ENCODE measurements at places on chromosomes 5 and 9. TPM values are rescaled to one million over a fixed set of nuclear protein-coding genes. Genes with fewer than 3 reads are reported as not detected.

Gene SCGB3A2
- not detected for total RNA-seq

Gene DNM1
- total RNA-seq: 12.0 TPM

Gene MLANA
- not detected for total RNA-seq

Gene FTMT
- total RNA-seq: not detected
